ENCODE measurements at places on chromosomes 7 and 10. TPM values are rescaled to one million over a fixed set of nuclear protein-coding genes. Genes with fewer than 3 reads are reported as not detected.

The KLF6 gene
- total RNA-seq: 178 TPM

The C10orf105 gene
- 0.18 TPM for total RNA-seq

The LIPF gene
- not detected for total RNA-seq

The GGCT gene
- total RNA-seq: 17.9 TPM

The UNCX gene
- not detected for total RNA-seq

All from ovary (tissue), 10 donors.